ENCODE measurements at places on chromosomes 6 and 20.

- DNase-seq: no peak
These were observed 2.5 kb downstream of the CNR1 start for GRCh38 chr6:88163616-88164015.

DNA sequence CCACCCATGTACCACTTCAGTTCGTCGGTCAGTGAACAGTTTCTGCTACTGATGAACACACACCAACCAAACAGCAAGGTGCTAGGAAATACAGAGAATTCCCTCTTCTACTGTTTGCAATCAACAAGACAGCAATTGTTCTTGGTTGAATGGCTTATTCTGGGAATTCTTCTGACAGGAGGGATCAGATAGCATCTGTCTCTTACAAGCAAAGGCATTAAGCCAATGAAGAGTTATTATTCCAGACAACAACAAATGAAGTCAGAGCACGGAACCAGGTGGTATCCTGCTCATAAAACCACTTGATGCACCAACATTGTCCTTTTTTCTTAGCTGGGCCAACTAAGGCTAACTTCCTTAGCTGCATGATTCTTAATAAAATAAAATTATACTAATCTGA lies 37.8 kb downstream of the PTPRK start:
- no peak for DNase-seq

DNA sequence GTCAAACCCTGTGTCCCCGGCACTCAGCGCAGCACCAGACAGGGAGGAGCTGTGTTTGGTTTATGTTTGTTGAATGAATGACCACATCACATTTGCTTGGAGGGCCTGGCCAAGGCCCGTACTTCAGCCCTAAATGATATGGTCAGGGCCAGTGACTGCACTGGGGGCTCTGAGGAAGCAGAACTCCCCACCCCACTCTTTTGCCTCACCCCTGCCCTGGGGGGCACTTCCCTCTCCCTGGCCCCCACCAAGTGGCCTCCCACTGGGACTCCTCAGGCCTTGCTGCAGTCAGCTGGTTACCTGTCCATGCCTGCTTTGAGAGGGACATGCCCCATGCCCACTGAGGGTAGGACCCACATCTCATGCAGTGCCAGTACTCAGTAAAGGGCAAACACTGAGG lies 2.9 kb downstream of the ADISSP start:
- no peak for DNase-seq

DNA sequence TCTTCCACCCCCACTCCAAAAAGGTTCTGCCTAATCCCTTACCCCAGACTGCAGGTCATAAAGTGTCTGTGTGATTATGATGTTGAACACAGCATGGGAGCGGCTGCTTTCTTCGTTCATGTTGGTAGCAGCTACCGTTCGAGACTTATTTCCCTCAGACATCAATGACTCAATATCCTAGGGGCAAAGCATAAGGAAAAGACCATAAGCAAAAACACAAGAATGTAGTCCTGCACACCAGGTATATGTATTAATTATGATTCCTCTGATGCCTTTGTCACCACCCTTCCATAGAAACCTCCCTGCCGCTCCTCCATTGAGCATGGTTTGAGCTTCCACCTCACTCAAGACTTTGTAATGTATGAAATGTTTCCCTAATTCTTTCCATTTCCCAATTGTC lies 137.2 kb downstream of the KIF13A start:
- DNase-seq: no peak

- DNase-seq: no peak
These were observed 84.9 kb downstream of the ASCC3 start for GRCh38 chr6:100796049-100796823.

DNA sequence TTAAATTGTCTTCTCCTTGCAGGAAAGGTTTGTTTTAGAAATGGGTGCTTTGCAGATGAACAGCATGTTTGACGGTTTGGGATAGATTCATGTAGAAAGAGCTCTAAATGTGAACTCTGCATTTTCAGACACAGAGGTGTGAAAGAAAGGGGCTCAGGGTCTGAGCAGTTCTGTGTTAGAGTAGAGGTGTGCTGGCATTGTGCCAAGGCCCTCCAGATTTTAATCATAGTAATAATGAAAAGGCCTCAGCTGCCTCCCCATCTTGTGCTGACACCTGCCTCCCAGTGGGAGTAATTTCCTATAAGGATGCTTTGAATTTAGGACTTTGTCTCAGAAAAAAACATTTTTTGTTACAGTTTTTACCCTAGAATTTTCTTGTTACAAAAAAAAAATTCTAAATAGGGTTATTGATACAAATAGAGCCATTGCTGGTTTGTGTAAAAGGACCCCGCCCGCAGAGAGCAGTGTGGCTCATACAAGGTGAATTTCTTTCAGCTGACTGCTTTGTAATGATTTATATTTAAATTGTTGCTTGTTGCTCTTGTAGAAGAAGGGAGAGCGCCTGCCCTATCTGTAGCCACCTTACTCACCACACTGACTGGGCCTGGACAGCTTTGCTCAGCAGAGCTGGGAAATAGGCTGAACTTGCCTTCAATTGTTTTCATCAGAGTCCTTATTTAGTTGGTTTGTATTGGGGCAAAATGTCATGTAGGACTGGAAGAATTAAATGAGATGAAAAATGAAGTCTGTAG lies 294.5 kb downstream of the ZFAND3 start:
- no peak for DNase-seq

- DNase-seq: no peak
These were observed 89.2 kb downstream of the DNAH8 start for GRCh38 chr6:38804358-38804757.

DNA sequence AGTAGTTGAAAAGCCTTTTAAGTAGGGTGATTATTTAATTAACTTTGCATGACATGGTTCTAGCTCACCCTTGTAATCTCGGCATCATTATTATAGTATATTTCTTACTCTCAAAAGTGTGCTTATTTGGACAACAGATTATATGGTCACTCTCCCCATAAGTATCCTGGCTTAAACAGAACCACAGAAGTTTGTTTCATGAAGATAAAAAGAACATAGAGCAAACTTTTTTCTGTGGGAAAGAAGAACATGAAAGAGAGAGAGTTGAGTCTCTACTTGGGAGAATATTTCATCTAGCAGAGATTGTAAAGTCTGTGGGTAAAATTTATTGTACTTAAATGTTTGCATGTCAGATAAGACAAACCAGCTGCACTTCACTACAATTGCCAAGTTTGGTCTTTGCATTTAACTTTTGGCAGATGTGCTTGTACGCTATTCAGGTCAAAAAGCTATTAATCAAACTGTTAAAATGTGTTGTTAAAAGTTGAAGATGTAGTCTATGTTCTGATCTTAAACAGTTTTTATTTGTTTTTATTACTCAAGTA lies 33.4 kb upstream of the PRIM2 start:
- DNase-seq: no peak

GRCh38 chr6:107982486-107982885 lies 24.5 kb upstream of the SEC63 start:
- DNase-seq: no peak

DNA sequence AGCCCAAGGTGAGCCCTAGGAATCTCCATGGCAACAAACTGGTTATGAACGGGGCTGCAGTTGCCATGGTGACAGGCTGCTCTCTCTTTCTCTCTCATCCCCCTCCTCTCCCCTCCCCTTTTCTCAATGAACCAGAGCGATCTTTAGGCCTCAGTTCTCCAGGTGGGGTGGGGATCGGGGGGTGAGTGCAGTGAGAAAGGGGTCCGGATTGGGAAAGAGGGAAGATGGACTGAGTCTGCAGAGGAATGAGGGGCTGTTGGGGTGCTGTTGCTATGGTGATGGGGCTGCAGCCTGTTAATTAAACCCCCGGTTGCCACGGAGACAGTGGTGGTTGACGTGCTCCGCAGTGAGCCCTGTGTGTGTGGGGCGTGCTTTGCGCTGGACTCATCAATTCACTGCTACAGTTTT lies 3.6 kb upstream of the SLC12A5 start:
- DNase-seq: no peak

GRCh38 chr6:111791415-111791814 lies 81.8 kb downstream of the FYN start:
- DNase-seq: peak; percentile 26

- DNase-seq: no peak
These were observed 13.5 kb downstream of the PPP1R3G start for GRCh38 chr6:5098501-5099270.

DNA sequence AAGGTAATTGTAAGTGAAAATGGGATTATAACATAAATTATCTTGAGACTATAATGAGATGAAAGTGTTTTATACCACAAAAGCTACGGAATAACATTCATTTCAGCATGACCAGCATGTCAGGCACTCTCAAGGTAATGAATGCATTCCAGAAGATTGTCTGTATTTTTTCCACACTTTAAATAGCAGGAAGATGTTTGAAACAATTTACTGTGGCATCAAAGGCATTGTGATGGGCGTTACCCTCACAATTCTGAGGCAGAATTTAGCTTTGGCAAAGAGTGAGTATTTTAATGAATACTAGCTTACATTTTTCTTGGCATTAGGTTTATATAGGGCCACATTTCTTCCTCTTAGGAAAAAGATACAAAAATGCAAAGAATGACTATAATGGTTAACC lies 627.2 kb downstream of the BCKDHB start:
- no peak for DNase-seq

GRCh38 chr6:56683882-56684281 lies 41.2 kb upstream of the DST start:
- DNase-seq: peak; percentile 32

GRCh38 chr6:125346201-125346925 lies 44.6 kb upstream of the HDDC2 start:
- no peak for DNase-seq

DNA sequence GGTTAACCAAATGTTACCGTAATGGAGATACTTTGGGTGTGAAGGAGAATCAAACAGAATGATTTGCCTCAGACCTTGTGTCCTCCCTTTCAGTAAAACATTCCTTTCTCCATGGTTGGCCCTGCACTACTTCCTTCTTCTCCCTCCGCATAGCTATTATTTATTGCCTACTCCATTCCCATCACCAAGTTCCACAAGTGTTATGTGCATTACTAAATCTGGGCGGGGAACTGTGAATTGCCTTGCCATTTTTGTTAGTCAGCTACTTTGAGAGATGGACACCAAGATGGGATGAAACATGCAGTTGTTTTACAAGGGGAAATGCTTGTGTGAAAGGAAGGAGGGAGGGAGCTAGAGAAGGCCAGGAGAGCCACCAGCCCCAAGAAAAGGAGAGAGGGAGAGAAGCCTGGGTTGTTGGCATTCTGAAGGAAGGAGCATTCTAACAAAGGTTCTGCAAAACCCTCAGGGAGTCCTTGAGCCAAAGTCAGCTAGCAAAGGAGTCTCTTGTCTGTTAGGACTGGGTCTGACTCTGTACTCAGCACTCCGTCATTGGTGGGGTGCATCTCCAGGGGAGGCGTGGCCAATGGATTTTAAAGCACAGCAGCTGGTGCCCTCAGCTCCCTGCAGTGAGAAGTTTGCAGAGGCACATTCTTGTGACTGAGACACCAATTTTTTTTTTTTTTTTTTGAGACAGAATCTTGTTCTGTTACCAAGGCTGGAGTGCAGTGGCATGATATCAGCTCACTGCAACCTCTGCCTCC lies 83.6 kb upstream of the CHD6 start:
- no peak for DNase-seq

DNA sequence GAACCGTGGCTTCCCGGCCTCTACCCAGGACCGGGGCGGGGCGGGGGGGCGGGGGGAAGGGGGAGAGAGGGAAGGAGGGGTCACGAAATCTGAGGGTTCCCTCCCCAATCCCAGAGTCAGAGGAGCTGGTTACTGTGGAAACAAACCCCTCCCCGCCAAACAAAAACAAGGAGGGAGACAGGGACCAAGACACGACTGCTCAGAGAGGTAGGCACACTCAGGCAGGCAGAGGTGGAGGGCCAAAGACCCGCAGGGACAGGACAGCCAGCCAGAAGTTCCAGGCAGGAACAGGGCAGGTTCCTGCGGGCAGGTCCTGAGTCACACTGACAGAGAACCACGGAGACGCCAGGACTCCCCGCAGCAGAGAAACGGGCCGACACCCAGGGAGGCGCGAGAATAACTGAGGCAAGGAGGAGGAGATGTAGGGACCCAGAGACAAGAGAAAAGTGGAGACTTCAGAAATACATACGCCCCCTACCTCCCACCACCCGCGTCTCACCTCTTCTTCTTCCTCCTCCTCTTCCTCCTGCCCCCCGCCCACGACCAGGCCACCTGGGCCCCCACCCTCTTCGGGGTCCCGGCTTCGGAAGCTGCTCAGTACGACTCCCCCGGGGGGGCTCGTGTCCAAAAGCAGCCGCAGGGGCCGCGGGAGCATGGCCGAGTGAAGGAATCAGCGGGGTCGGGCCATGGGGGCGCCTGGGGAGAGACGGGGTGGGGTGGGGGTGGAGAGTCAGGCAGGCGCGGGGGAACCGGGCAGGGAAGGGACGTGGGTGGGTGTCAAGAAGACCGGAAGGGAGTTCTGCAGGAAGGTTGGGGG lies 578 bp downstream of the RGL2 start:
- DNase-seq: no peak

DNA sequence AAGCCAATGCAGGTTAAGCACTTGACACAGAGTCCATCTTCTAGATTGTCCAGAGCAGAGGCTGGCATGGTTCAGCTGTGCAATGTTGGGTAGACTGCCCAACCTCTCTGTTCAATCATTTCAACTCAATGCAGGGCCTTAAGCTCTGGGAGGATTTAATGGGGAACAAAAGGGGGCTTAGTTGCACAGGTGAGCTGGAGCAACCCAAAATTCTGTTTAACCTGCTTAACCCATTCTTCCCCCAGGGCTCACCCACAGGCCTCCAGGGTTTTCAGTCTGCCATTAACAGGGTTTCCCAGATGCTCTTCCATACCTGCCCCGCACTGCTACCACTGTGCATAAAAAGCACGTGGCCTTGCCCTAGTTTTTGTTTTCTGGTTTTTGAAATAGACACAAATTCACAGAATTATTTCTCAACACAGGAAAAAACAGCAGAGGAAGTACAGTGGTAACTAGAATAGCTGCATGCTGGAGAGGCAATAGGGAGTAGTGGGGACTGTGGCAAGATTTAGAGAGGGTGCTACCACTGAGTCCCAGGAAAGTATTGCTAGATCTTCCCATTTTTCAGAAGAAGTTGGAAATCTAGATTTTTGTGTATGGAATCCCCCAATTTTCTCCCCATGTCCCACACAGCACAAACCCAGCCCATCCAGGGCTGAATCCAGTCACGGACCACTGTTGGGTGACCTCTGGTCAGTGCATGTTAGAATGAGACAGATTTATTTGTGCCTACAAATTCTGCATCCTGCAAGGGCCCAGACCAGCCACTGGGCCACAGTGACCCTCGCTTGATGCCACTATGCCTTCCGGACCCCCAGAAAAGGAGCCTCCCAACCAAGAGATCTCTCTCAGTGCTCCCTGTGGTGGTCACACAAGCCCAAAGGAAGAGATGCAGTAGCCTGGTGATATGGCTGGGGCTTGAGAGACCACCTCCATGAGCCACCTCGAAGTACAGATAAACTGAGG lies 4.6 kb downstream of the PTGIS start:
- DNase-seq: no peak

- DNase-seq: no peak
These were observed 86.8 kb downstream of the PLCB1 start for GRCh38 chr20:8218861-8219260.
